Kidney capillary endothelial cell (primary cell): ENCODE measurements at places on chromosomes 12 and 14.

GRCh38 chr12:3049611-3050249, 27.4 kb upstream of the TSPAN9 start:
- no peak for DNase-seq

GRCh38 chr14:48417715-48418500, 742.5 kb upstream of the MDGA2 start:
- no peak for DNase-seq

GRCh38 chr14:67335781-67336180, 23.8 kb downstream of the ATP6V1D start:
- no peak for DNase-seq

- DNase-seq = no peak
Observed at GRCh38 chr14:93045965-93046704, 69.6 kb downstream of the ITPK1 start.

GRCh38 chr12:119206348-119207062, 27.8 kb downstream of the HSPB8 start:
- no peak for DNase-seq

DNA sequence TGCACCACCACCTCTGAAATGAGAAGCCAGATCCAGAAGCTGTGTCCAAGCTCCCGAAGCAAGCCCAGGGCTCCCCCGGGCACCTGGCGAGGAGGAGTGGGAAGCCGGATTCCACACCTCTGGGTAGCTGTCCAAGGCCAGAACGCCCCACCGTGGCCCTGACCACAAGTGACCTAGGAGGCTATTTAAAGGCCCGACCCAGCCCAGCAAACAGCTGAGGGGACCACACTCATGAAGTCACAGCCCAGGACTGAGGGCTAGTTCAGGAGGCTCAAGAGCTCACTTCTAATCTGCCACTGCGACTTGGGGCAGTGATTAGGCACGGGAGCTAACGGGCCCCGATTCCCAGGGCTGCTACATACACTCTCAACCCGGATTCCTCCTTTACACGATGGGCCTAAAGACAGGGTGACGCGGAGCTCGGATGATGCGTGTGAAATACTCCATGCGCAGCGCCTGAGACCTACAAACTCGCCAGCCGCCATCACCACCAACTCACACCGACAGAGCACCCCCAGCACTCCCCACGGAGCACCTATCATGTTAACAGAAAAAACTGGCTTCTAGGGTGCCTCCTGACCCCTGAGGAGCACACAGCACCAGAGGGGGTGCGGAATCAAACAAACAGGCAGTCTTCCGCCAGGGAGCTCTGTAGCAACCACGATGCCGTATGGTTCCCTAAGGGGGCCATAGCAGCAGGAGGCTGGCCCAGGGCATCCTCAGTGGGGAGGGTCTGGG, 84.0 kb upstream of the GPR68 start:
- no peak for DNase-seq

- DNase-seq = peak; percentile 83
Observed at GRCh38 chr12:12696562-12697383, 790 bp upstream of the GPR19 start.

GRCh38 chr12:123037791-123038190, 57.3 kb downstream of the ARL6IP4 start:
- no peak for DNase-seq

GRCh38 chr14:64745511-64746091, 41.4 kb downstream of the PLEKHG3 start:
- DNase-seq = no peak

GRCh38 chr12:78938341-78939084, 73.9 kb downstream of the SYT1 start:
- DNase-seq = no peak

DNA sequence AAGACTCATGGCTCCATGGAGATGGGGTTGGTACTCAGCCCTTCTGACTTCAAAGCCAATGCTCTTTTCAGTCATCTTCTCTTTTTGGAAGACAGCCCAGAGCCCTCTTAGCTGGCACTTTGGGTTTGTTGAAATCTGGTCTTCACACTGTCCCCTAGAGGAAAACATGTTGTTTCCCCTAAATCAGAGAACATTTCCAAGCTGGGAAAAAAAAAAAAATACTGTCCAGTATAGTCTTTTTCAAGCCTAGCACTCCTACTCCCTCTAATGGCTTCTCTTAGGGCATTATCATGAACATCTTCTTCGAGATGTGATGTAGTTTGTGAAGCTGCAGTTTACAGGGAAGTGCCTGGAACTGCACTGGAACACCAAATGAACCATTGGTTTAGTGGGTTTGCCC, 3.0 kb upstream of the ZC3H14 start:
- DNase-seq = peak; percentile 21

DNA sequence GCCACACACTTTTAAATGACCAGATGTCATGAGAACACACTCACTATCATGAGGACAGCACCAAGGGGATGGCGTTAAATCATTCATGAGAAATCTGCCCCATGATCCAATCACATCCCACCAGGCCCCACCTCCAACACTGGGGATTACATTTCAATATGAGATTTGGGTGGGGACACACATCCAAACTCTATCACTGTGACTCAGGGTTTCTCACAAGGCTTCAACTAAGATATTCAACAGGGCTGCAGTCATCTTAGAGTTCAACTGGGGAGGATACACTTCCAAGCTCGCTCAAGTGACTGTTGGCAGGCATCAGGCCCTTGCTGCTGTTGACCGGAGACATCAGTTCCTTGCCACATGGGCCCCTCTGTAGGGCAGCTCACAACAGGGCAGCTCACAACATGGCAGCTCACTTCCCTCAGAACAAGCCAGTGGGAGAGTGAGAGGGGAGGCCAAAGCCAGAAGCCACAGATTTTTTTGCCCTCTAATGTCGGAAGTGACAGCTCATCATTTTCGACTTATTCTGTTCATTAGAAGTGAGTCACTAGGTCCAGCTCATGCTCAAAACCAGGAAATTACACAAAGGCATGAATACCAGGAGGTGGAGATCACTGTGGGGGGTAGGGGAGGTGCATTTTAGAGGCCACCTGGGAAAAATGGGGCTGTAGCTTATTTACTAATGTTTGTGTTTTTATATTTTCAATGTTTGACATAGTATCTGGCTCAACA, 50.8 kb upstream of the PTHLH start:
- peak; percentile 88 for DNase-seq

GRCh38 chr12:87518481-87518880, 510.7 kb downstream of the C12orf50 start:
- DNase-seq = no peak

GRCh38 chr12:118946256-118946655, 35.1 kb upstream of the SRRM4 start:
- DNase-seq = no peak

DNA sequence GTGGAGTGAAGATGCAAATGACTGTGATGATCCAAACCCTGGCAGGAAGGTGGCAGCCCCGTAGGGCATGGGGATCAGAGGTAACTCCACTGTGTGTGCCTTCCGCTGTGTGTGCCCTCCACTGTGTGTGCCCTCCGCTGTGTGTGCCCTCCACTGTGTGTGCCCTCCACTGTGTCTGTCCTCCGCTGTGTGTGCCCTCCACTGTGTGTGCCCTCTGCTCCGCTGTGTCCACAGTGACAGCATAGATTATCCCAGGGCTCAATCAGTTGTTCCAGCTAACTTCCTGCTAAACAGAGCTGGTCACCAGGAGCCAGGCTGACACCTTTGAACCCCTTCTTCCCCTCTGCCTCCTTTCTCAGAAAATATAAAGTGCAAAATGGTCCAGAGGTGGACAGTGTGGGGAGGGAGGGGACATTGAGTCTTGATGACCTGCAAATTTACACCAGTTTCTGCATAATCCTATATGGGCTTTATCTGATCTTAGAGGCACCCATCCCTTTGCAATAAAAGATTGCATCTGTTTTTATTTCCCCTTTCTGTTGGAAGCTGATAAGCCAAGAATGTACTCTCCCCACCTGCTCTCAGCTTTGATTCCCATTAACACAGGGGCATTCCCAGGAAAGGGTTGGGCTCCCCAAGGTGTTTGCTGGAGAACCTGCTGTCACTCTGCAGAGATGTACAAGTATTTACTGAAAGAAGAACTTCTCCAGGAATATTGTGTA, 21.6 kb upstream of the HNF1A start:
- DNase-seq = no peak

DNA sequence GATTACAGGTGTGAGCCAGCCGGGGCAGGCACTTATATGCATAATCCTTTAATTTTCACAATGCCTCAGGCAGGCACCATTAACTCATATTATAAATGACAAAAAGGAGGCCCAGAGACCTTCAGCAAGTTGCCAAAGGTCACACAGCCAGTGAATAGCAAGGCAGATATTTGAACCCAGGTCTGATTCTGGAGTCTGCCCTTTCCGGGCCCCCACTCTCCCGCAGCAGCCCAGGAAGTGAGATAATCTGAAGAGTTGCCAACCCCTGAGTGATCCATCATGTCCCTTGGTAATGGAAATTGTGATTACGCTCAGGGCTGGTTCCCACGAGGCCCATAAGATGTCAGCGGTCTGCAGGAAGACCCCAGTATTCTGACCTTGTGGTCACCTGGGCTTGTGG, 95.3 kb upstream of the MED13L start:
- DNase-seq = no peak

DNA sequence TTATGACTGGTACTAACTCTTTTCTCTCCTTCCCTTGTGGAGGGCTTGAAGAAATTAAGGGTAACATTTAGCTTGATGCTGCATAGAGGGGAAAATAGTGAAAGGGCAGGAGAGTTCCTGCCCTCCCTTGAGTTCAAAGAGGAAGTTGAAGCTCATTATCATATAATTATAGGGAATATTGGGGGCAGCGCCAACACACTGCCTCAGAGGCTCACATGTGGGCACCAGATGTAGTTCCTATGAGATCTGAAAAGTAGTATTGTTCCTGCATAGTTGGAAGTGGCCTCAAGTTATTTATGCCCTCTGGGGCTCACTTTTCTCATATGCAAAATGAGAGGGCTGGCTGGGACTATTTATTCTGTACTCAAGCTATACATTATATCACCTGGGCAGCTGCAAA, 33.0 kb upstream of the FGF23 start:
- no peak for DNase-seq

DNA sequence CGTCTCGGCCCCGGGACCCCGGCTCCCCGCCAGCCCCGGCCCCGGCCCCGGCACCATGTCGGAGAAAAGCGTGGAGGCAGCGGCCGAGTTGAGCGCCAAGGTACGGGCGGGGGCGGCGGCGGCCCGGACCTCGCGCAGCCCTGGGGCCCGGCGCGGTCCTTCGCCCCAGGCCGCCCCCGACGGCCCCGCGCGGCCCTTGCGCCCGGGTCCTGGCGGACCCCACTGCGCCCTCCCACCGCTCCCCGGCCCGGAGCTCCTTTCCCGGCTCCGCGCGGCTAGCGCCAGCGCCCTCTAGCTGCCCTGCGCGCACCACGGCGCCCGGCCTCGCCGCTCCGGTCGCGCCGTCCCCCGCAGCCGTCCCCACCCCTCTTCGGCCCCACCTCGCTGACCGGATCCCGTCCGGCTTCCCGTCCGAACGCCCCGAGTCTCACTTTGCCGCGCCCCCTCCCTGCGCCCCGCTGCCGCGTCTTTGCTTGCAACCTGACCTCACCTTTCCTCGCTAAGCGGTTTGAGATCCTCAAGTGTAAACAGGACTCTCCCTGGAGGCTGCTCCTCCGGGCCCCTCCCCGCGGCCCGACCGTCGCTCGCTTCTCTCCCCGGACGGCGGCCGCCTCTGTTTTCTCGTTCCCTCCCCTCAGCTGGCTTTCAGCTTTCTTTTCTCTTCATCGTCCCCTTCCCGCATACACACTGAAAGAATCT, 637 bp downstream of the PTMS start:
- no peak for DNase-seq

- no peak for DNase-seq
Observed at GRCh38 chr12:98559666-98560065, 33.8 kb upstream of the SLC25A3 start.

DNA sequence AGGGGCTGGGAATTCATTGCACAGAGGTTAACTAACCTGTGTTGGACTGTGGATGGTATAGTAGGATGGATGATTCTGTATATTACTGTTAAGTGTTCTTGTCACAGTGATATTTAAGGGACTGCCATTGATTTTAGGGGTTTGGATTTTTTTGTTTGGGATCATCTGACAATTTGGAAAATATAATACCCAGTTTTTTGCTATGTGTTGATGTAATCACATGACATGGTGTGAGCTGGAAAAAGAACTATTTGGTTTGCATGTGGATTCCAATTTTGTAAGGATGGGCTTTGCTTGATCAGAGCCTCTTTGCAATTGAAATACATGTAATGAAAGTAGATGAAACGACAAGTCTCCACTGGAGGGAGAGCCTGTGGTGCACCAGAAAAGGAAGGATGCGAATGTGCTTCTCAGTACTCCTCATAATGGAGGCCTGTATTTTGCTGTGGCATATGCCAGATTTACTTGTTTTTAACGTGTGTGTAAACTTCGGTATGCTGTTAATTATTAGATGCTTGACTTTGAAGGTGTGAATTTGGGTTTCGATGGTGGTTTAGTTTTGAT, 2.7 kb downstream of the DYRK2 start:
- peak; percentile 17 for DNase-seq

DNA sequence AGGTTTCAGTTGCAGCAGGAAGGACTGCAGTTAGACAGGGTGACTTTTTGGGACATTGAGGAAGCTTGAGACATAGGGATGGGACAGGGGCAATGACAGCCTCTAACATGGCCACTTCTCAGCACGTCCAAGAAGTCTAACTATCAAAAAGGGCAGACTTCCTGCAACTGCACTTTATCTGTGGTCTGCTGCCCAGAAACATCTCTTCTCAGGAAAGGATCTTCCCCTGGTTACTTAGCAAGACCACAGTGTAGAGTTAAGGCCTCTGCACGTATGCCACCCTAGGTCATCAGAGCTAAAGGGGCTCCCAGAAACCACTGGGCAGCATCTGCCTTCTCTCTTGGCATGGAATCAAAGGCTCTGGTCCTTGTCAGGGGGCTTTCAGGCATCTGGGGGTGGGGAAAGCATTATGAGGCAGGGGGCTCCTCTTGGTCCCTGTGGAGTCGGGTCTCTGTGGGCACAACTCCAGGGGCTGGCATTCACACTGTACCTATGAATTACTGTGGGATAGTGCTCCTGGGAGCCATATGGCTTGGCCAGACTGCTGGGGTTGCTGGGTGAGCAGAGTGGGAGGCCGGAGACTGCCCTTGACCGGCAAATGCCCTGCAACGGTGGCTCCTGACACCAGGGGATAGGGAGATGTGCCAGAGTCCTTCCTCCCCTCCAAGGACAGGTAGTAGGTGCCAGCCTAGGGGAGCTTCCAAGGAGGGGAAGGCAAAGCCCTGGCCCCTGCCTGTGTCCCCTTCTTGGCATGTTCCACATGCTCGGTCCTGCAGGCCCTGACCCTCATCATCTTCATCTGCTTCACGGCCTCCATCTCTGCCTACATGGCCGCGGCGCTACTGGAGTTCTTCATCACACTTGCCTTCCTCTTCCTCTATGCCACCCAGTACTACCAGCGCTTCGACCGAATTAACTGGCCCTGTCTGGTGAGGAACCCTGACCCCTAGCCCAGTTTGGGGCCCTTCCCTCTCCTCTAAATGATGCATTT, 1.0 kb downstream of the CMTM5 start:
- DNase-seq = no peak
